ENCODE measurements at places on chromosomes 16 and 17. TPM values are rescaled to one million over a fixed set of nuclear protein-coding genes. Genes with fewer than 3 reads are reported as not detected.

- no peak for DNase-seq
These were observed 28.5 kb downstream of the NSMCE1 start for GRCh38 chr16:27239906-27240655.

DNA sequence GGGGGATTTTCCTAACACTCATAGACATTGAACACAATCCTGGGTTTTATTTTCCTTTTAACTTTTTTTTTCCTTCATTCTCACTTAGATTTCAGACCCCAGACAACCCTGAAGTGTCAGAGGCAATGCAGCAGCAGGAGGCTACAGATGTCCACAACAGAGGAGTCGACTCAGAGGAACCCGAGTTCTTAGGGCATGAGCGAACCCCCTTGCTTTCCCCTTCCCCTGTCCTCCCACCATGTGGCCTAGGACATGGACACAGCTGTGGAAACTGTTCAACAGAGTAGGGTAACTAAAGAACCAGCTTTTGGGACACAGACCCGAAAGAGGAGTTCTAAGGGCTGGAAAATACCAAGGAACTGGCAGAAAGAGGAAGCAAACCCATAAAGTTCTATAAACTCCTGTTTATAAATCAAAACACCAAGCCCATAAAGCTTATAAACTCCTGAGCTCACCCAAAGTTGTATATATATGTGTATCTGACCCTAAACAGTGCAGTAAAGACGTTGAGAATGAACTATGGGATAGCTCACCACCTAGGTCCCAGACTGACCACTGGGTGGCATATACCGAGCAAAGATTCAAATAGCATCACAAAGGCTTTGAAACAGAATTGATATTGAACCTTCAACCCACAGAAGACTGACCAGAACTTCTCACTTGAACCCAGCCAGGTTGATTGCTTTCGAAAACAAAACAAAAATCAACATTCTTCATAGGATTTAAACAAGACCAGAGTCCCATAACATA lies 33.9 kb downstream of the CMTM4 start:
- DNase-seq = peak; percentile 15

DNA sequence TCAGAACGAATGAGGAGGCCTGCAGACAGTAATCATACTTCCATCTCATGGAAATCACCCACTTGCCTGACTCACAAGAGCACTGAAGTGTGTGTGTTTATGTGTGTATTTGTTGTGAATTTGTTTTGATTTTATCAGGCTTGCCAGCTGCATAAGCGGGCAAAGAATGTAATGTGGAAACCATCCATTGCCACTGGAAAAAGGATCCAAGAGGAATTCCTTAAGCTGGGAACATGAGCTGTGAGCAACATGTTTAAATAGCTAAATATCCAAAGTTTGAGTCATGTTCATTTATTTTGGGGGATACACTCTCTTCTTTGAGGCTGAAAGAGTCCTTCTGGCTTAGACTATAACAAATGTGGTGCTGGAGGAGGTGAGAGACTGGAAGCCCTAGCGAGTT lies 198.4 kb upstream of the TBX2 start:
- no peak for DNase-seq

- no peak for DNase-seq
These were observed 135.6 kb upstream of the COX10 start for GRCh38 chr17:13933441-13934276.

GRCh38 chr16:53094013-53094630 lies 39.3 kb downstream of the CHD9 start:
- DNase-seq = no peak

Gene FTO
- 53.2 TPM for total RNA-seq

Gene USP6
- 0.07 TPM for total RNA-seq

Gene RHBDF2
- total RNA-seq = 20.4 TPM

Gene ZNF75A
- total RNA-seq = 21.2 TPM

Gene PTX4
- total RNA-seq = not detected

- peak; percentile 75 for DNase-seq
These were observed 7.9 kb upstream of the PAM16 start for GRCh38 chr16:4358831-4359561.

DNA sequence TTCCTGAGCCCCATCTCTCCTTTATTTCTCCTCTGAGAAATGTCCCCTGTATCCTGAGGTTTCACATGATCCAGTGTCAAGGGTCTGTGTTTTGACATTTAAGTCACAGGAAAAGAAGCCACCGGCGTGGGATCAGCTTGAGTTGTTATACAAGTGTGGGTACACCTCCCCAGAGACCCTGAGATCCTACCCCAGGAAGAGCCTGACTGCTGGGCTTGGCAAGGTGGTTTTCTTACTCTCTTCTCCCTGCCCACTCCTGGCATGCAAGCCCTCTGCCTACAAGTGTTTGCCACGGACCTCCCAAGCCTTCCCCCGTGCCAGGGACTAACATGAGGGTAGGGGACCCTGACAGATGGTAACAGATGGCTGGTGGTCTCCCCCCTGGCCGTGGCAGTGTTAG lies 2.8 kb upstream of the ARHGAP27 start:
- DNase-seq = no peak

DNA sequence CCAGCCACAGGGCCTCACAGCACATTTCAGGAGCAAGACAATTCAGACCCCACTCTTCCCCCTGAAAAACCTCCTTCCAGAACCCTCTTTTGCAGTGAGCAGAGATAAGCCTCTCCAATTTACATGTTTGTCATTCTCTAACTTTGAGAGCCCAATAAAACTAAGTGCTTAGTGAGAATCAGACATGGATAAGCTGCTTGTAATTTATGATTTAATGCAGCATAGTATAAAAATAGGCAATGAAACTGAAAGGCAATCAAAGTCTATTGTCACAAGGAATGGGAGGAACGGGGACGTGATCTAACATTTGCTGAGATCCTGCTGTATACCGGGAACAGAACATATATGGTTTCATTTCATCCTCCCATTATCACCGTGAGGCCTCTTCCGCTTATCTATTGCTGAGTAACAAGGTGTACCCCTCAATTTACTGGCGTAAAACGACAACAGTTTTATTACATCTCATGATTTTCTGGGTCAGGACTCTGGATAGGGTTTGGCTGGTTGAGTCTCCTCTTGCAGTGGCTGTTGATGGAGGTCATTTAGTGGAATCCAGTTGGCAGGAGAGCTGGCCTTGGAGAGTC lies 597.4 kb downstream of the MAF start:
- DNase-seq = no peak

GRCh38 chr16:11394593-11394960 lies 49.3 kb downstream of the RMI2 start:
- no peak for DNase-seq
